ENCODE measurements at places on chromosomes 3 and 15. TPM values are rescaled to one million over a fixed set of nuclear protein-coding genes. Genes with fewer than 3 reads are reported as not detected.

DNA sequence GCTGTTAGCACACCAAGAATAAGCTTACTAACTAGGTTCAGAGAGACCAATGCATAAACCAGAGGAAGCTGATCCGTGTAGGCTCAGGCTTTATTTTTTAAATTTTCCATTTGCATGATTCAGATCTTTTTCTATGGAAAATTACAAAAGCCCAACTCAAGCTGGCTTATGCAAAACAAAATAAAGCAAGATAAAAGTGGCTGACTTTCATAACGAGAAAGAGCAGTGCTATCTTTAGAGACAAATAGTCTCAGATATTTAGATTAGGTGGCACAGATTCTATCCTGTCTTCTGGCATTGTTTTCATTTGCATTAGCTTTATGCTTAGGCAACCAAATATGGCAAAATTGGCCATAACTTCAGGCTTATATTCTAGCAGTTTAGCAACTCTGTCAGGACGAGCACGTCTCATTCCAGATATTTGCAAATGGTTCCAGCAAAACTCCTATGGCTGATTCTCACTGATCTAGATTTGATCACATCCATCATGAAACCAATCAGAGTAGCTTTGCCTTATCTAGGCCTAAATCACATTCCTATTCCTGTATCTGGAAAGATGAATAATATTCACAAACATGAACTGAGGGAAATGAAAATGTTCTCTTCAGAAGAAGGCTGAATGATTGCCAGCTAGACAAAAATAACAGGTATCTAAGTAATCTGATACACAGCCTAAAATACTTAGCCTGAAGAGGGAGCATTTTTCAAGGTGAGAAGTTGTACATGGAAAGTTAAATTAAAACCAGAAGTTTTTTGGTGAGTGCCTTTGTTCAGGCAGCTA, 216.4 kb upstream of the DPPA4 start:
- peak; percentile 18 for DNase-seq

Gene OR5AC2
- not detected for total RNA-seq

Gene CYP19A1
- total RNA-seq, result not detected

DNA sequence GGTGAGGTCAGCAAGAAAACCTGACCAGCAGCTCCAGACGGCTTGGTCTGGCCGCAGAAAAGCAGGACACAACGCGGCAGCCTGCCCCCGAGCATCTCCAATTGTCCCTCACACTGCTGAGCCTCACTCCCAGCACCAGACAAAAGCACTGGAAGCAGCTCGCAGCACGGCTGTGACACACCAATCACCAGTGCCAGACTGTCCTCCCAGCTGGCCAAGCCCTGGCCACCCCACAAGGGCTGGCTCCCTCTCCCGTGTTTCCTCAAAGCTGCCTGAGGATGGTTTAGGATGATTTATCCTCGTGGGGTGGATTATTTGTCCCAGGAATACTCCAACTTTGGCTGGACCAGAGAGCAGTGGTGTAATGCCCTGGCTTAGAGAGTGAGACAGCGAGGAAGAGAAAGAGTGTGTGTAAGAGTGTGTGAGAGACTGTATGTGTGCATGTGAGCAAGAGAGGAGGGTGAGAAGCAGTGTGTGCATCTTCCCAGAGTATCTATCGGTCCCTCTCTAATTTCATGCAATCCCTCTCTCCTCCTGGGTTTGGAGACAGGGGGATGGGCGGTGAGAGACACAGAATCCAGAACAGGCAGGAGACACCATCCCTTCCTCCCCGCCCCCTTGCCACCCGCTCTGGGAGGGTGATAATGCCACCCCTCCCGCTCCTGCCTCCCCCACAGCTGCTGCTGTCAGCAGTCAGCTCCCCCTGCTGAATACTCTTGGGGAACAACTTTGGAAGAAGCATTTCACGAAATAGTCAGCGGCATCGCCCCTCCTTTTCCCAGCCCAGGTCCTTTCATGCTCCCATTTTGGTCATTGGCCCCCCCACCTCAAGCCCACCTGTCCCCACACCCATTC, 34.2 kb downstream of the SEMA5B start:
- no peak for DNase-seq

Gene SIDT1
- total RNA-seq, result not detected

GRCh38 chr3:13069495-13069894, 3.7 kb downstream of the IQSEC1 start:
- DNase-seq, result no peak

GRCh38 chr15:60392601-60392985, 5.2 kb downstream of the ANXA2 start:
- DNase-seq, result peak; percentile 78

Gene ASB14
- not detected for total RNA-seq

Gene SMCO1
- total RNA-seq, result not detected

Gene CCRL2
- 0.28 TPM for total RNA-seq

Gene KLHL40
- total RNA-seq, result not detected

- DNase-seq, result no peak
Measured at GRCh38 chr3:70930066-70930465, 617.6 kb upstream of the MDFIC2 start.

DNA sequence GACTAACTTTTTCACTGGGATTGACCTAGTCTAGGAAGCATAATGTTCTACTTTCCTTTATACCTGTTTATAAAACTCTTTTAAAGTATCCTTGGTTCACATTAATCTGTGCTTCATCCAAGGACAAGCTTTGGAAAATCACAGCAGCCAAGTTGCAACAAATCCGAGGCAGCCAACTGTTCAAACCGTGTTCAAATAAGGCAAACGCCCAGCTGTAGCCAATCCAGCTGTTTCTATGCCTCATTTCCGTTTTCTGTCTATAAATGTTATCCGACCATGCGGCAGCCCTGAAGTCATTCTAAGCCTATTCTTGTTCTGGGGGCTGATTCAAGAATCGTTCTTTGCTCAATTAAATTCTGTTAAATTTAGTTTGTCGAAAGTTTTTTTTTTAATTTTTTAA, 78.3 kb downstream of the FMN1 start:
- no peak for DNase-seq

Gene SGO1
- 8.1 TPM for total RNA-seq

DNA sequence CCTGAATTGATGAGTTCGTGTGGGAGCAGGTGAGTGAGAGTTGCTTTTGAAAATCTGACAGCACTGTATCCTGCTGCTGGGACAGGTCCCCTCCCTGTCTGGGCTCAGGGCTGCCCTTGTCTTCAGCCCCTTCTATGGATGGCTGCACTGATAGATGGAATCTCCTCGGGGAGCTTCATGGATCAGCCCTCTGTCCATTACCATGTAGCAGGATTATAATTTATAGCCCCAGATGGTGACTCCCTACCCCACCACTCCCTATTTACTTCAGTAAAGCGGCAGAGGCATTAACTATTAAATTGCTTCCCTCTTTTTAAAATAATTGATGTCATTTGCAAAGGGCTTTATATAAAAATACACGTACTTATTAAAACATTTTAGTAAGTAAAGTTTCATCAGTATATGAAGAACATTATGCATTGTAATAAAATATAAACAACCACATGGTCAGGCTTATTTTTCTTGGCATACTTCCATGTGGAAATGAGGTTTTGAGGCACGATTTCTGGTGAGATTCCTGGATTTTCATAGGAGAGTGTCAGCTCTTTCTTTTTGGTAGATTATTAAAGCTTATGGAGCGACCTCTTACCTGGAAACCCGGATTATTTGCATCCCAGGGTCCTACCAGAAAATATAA, 38.5 kb downstream of the MAP3K13 start:
- DNase-seq, result peak; percentile 57
